ENCODE measurements at places on chromosomes 4 and X.
A peak's percentile ranks its signal among the peaks of the same experiment; 100 is the strongest.

DNA sequence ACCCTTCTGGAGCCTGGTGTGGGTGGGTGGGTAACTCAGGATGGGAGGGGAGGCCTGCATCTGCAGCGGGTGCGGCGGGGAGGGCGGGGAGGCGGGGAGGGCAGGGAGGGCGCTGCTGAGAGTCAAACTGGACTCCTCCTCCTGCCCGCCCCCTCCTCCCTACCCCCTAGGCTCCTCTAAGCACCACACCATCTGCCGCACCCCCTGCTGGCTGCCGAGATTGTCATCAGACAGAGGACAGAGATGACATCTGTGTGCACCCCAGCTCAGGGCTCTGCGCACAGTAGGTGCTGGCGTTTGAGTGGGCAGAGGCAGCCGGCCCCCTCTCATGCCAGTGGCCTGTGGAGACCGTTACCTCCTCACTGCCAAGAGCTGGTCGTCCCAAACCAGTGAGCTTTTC is 10.6 kb upstream of the HMX1 start:
- no peak for DNase-seq

GRCh38 chr4:110165382-110166286 is 32.8 kb downstream of the ELOVL6 start:
- DNase-seq = peak; percentile 87

DNA sequence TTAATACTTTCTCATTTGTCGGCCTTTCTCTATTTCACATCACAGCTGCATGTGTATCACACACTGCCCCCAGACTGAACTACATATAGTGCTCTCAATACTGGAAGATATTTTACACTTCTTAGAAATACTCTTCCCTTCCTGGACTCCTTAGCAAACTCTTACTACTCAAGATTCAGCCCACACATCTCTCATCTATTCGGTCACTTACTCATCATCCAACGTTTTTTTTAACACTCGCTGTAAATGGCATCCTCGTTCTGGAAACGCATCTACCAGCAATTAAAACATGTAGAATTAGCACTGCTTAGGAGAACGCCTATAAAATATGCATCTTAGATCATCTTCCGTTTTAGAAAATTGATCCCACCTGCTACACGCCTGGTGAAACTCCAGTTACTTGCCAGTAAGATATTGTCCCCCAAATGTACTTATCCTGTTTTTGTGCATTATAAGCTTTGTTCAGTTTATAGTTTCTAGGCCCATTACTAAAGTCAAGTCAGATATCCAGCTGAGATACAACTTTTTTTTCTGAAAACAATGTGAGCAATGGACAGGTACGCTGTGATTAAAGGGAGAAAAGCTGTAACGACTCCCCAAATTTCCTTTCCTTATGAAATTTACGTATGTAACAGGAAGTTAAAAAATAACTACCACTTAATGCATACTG is 1.0 kb downstream of the LRP2BP start:
- DNase-seq = no peak

DNA sequence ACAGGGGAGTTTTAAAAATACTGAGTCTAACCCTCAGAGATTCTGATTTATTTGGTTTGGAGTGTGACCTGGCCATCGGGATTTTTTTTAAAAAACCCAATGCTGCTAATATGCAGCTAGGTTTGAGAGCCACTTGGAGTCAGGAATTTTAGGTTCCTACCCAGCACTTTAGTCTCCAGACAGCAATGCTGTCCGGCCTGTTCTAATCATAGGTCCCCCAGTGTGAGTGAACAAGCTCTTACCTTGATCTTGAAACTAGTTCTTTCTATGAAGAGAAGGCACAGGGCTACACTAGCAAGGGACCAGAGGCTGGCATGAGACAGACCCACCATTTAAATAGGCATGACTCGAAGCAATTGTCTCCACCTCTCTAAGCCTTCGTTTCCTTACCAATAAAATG is 103.5 kb downstream of the SMIM20 start:
- no peak for DNase-seq

DNA sequence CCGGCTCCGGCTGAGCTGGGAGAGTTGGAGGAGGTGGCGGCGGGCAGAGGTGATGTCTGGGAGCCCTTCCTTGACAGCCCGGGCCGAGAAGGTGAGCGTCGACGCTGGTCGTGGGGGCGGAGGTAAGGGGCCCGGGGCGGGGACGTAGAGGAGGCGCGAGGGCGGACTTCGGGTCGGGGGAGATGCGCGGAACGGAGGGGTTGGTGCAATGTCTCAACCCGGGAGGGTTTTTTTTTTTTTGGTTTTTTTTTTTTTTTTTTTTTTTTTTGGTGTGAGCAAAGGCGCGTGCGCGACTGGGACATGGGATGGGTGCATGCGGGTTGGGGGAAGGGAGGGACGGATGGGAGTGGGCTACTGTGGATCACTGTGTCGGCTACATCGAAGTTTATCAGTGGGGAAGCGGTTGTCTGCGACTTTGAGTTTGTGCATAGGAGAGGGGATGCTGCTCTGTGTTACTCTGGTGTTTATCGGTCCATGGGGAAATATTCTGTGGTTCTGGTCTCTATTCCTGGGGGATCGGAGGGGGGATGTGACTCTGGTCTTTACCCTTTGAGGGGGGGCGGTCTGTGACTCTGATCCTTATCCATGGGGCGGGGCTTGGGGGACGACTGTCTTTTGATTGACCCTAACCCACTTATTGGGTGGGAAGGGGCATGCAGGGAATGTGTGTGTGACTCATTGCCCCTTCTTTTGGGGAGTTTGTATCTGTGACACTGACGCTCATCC is 537 bp downstream of the RBM10 start:
- DNase-seq = no peak

- peak; percentile 94 for DNase-seq
Observed at GRCh38 chr4:55866290-55866907, 13.0 kb downstream of the EXOC1 start.

DNA sequence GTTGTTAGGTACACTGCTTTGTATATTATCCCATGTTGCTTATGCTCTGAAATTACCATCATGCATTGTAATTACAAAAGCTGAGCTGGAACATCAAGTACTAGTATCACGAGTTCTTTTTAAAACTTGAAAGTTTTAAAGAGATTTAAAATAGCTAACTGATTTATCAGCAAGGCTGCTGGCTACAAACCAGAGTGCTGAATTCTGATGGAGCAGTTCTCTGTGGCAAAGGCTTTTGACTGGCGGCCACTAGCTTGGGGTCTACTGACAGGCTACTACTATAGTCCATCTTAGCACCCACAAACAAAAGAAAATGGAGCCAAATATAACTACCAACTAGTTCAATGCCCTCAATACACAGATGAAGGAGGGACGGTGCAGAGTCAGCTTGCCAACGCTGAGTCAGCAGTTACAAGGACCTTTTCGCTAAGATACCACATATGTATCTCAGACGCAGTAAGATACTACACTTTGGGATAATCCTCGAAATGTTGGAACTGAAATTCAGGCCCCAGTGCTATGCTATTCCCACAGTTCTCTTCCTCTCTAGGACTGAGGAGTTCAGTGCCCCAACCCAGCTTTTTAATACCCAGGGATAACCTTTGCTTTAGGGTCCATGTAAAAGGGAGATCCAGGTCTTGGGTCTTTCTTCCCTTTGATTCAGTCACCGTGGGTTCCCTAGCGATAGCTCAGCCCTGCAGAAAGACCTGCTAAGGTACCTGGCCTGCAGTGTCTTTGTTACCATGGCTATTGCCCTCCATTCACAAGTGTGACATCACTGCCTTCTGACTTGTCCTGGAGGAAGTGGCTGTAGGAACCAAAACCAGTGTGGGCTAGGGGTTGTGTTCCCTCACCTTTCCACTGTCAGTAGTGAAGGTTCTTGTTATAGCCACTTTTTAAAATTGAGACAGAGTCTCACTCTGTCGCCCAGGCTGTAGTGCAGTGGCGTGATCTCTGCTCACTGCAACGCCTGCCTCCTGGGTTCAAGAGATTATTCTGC is 22.8 kb downstream of the MFAP3L start:
- DNase-seq = no peak

DNA sequence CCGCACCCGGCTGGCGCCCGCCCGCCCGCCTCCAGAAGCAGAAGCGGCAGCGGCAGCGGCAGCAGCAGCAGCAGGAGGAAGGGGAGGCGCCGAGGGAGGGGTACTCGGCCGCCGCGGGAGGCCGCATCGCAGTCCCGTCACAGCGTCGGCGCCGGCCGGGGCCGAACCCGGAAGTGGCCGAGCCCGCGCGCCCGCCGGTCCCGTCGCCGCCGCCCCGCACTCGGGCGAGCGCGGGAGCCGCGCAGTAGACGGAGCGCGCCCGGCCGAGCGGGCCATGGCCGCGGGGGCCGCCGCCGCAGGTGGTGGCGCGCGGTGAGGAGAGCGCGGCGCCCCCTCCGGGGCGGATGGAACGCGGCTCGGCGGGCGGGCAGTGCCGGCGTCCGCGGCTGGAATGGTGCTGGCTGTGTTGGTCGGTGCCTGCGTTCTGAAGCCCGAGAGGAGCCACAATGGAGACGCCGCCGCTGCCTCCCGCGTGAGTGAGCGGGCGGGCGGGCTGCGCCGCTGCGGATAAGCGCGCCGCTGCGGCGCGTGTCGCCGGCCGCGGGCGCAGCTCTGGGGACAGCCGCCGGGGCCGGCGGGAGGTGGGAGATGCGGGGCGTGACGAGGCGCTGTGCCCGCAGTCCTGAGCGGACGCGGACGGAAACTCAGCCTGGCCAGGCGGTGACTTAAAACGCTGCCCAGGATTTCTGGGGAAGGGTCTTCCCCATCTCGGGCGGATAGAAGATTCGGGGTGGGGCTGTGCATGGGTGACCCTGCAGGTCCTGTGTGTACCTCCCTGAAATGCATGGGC is at the start of gene KLHL2:
KLHL2 (plus strand) TSS at position 131 of the 790 bp plus-strand sequence; CDS start at position 447, 316 bp downstream.
- peak; percentile 75 for DNase-seq

DNA sequence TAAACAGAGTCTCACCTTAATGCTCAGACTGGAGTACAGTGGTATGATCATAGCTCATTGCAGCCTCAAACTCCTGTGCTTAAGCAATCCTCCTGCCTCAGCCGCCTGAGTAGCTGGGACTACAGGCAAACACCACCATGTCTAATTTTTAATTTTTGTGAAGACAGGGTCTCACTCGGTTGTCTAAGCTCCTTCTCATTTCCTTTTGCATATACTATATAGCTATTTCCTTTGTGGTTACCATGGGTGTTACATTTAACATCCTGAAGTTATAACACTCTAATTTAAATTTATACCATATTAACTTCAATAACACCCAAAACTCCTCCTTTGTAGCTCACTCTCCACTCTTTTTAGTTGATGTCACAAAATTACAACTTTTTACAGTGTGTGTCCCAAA is 114.3 kb downstream of the DCK start:
- DNase-seq = no peak

GRCh38 chrX:30065226-30065625 is 150.1 kb upstream of the MAGEB2 start:
- peak; percentile 62 for DNase-seq

DNA sequence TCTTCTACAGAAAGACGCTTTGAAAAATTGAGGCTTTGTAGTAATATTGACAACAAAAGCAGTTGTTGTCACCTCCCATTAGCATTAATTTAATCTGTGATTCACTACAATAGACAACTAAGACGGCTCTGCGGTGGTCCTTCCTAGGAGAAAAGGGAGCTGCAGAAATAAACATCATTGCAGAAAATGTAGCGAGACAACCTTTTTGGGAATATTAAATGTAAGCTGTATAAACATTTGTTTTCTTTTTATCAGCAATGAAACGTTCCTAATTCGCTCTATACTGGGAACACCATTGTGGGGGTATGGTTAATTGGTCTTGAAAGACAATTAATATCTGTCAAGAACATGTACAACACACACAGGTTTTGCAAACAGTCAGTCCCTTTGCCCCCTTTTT is 583.3 kb upstream of the TENM3 start:
- DNase-seq = no peak

Measured in fibroblast of skin of back (primary cell).